Renal cortical epithelial cell (primary cell): ENCODE measurements at places on chromosomes 5 and 9.

GRCh38 chr5:154676508-154676907, 78.7 kb upstream of the LARP1 start:
- no peak for DNase-seq

- no peak for DNase-seq
Observed at GRCh38 chr9:38441347-38442085, 17.3 kb upstream of the IGFBPL1 start.

- DNase-seq: no peak
Observed at GRCh38 chr5:88940713-88941112, 57.7 kb upstream of the MEF2C start.

DNA sequence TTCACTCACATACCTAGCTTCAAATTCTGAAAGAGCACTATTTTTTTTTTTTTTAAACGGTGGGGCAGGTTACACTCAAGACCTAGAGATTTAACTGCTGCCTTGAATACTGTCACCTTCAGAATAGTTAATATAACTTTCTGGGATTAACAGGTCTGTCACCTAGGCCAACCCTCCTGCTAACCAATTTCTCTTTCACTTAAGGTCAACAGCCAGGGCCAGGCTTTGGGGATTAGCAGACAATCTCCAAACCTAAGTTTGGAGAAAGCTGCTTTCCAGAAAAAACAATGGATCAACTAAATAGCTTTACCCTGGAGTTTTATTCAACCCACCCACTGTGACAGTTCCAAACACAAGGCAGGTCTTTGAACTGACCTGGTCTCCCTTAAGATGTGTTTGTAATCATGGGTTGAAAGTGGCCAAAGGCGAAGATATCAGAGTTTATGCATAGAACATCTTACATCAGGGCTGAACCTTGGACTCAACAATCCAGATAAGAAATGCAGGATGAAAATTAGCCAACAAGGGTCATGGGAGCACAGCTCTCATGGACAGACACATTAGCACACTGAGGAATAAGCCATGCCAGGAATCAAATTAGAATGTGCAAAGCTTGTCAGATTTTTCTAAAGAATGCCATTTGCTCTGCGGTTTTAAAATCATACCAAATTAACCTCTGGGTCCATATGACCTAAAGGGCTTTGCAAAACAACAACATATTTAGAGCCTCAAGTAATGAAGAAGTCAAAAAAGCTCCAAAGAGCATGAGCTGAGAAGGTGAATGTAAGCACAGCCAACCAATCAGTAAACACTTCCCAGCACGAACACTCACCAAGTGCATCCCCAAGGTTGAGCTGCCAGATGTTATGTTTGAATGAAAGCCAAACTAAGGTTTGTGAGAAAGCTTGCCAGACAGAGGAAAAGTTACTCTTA, 538.5 kb upstream of the DMAC1 start:
- DNase-seq: peak; percentile 80

DNA sequence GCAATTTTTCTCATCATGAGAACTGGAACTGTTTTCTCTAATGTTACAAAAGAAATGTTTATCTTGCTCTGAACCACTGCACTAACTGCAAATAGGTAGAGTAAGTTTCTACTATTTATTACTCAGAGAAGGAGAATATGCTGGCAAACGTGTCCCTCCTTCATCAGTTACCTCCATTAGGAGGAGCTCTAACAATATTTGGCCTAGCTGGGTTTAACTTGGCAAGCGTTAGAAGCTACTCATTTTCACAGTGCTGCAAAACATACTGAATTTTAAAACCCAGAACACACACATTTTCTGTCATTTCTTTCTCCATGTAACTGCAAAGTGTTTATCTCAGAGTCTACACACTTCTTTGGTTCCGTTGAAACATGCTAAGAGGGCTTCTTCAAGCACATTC, 101.0 kb upstream of the GABRG2 start:
- DNase-seq: peak; percentile 26

- no peak for DNase-seq
Observed at GRCh38 chr9:17476401-17476800, 102.5 kb upstream of the SH3GL2 start.

- DNase-seq: no peak
Observed at GRCh38 chr9:76112151-76112550, 221.7 kb downstream of the PCSK5 start.

DNA sequence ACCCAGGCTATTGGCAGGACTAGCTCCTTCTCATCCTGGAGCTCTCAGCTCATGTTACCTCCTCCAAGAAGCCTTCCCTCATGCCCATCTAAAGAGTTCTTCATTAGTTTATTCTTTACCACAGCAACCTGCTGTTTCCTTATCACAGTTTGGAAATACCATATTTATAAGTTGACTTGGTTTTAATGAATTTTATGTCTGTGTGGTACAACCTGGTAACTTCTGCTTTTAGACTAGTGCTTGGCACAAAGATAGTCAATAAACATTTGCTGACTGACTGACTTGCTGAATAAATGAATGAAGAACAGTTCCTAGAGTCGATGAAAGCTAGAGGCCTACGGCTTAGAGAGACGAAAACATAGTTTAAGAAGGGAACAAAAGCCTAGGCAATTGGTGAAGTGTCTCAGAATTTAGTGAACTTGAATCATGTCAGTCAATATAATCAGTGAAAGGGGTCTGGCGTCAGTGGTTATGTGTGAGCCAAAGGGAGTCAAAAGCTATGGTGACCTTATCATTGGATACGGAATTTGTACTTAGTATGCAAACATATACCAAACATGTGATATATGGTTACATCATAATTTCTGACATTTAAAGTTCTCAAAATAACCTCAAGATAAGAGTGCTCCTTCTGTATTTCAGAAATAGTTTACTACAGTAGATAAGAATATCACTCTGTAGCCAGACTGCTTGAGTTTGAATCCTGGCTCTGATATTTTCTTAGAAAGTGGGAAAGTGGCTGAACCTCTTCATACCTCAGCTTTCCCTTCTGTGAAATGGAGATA, 239.5 kb downstream of the MCTP1 start:
- no peak for DNase-seq

GRCh38 chr9:107554636-107555035, 65.1 kb upstream of the KLF4 start:
- no peak for DNase-seq

- no peak for DNase-seq
Observed at GRCh38 chr5:93022211-93022610, 558.8 kb downstream of the NR2F1-AS1 start.

GRCh38 chr5:110916381-110917049, 155.0 kb upstream of the TSLP start:
- DNase-seq: peak; percentile 86

GRCh38 chr5:107517185-107518033, 153.3 kb downstream of the EFNA5 start:
- DNase-seq: no peak

DNA sequence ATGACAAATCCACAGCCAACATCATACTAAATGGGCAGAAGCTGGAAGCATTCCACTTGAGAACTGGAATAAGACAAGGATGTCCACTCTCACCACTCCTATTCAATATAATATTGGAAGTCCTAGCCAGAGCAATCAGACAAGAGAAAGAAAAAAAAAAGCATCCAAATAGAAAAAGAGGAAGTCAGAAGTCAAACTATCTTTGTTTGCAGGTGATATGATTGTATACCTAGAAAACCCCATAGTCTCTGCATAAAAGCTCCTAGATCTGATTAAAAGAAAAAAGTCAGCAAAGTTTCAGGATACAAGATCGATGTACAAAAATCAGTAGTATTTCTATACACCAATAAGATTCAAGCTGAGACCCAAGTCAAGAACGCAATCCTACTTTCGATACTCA, 66.1 kb downstream of the OSMR start:
- DNase-seq: no peak
